ENCODE measurements at places on chromosomes 6 and 20. TPM values are rescaled to one million over a fixed set of nuclear protein-coding genes. Genes with fewer than 3 reads are reported as not detected.

The PEX3 gene
- polyA plus RNA-seq: 5.5 TPM

The CAP2 gene
- polyA plus RNA-seq: not detected

The CRYBG1 gene
- 9.6 TPM for polyA plus RNA-seq

The SMLR1 gene
- not detected for polyA plus RNA-seq

DNA sequence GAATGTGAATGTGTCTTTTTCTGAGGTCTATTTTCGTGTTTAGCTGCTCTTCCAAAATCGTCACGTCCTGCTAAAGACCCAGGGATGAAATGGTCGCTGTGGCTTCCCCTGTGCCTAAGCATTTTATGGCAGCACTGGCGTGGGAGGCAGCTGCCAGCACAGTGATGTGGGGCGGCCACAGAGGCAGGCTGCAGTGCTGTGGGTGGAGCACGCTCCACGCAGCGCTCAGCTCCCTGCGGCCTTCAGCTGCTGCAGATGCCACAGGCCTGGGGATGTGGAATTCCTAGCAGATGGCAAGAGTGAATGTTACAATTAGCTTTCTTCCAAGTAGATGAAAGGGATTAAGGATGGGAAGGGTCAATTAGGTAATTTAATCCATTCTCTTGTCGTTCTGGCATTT is 242.6 kb downstream of the SMOC2 start:
- DNase-seq: no peak

GRCh38 chr20:62696434-62696957 is 12.1 kb upstream of the NTSR1 start:
- DNase-seq: no peak

DNA sequence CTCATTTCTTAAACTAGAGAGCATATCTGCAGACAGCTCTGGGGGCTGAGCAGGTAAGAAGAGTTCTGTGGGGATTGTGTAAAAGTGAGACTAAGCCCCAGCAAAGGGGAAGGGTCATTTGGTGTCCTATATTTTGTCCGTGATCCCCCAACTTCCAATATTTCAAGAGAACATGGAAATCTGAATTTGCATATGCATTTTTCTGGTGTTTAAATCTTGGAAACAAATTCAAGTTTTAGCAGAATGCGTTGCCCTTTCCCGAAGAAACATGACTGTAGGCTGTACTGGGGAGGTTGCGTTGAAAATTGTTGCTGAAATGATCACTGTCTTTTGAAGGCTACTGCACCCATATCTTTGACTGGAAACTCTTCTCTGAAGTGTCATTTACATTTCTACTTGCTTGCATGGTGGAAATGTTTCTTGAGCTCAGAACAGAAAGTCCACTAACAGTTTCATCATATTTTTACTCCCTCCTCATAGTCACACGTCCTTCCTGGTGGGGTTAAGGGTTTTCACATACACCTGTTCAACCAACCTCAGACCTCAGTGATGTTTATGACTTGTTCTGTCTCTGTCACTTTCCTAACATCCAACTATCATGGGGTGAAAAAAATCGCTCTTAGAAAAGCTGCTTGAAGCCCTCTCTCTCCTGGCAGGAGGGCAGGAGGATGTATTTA is 140.3 kb downstream of the BCAS1 start:
- DNase-seq: no peak

- DNase-seq: no peak
These were observed 8.0 kb upstream of the KCNK16 start for GRCh38 chr6:39330476-39330875.

DNA sequence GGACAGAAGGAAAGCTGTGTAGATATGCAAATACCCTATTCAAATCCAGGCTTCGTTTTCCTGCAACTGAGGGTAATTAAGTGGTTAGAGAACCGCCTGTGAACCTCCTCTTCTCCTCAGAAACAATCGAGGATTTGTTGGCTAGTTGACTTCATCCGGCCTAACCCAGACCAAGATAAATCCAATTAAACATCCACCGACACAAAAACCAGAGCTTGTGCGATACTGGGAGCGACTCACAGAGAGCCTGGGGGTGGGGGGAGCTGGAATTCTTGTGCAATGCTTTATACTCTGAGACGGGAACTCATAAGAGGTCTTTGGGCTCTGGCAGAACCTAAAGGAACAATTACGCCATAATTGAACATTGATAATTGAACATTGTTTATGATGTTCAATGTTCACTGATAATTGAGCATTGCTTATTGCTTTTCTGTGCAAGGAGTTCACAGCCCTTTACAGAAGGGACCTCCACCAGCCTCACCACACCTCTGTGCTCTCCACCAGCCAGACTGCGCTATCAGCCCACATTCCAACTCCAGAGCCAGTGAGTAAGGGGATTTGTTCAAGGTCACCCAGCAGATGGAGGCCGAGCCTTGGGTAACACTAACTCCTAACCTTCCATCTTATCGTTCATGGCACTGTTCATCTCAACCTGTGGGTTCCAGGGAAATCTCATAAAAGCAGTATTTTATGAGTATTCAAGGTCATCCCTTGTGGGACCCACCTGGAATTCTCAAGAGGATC is 429.6 kb upstream of the JARID2 start:
- no peak for DNase-seq
